Lung (tissue), 17 donors: ENCODE measurements at places on chromosomes 6 and 20.

DNA sequence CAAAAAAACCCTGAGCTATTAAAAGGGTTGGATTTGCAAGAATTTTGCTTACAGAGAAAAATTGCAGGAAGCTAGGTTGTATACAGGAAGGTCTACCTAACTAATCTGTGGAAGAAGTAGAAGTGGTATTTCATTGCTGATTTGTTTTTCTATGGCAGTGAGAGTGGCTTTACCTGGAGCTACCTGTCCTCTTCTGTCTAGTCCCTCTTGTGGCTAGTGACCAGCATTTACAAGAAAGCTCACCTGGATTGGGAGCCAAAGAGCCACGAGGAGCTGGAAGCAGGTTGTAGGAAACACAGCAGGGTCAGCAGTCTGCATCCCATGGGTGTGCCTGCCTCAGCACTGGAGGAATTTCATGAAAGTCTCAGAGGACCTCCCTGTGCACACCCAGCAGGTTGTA is 120.3 kb upstream of the RALGAPA2 start:
- DNase-seq, result no peak

DNA sequence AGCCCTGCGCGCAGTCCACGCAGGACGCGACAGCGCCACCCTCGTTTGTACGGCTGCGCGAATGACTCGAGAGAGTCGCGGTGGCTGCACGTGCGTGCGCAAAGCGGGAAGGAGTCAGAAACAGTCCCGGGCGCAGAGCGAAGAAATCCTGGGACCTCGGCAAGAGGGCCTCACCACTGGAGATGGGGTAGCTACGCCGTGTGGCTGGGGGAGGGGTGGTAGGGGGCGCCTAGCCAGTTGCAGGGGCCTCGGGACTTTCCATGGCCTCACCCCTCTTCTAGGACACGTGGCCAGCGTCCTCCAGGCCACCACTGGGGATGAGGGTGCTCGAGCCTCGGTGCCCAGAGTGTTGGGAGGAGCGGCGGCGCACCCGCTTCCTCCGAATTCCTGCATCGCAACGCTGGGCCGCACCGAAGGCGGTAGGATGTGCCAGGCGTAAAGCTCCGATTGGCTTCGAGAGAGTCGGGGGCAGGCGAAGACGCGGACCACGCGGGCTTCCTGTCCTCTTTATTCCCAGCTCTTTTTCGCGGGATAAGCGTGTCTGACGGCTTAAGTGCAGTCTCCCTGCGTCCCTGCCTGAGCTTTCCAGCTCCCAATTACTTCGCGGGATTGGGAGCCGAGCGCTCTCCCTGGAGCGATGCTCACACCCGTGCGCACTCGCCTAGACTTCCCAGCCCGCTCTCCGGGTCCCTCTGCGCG is 38.7 kb downstream of the NCR2 start:
- DNase-seq, result peak; percentile 37

GRCh38 chr20:3933218-3933617 is 44.0 kb downstream of the PANK2 start:
- no peak for DNase-seq

- peak; percentile 95 for DNase-seq
Observed at GRCh38 chr20:53738039-53738944, 144.7 kb upstream of the ZNF217 start.
